ENCODE measurements at places on chromosomes 2 and 18.

GRCh38 chr18:3485153-3486149 lies 35.5 kb downstream of the TGIF1 start:
- DNase-seq: no peak

GRCh38 chr2:194765723-194766122 lies 891.3 kb upstream of the SLC39A10 start:
- no peak for DNase-seq

DNA sequence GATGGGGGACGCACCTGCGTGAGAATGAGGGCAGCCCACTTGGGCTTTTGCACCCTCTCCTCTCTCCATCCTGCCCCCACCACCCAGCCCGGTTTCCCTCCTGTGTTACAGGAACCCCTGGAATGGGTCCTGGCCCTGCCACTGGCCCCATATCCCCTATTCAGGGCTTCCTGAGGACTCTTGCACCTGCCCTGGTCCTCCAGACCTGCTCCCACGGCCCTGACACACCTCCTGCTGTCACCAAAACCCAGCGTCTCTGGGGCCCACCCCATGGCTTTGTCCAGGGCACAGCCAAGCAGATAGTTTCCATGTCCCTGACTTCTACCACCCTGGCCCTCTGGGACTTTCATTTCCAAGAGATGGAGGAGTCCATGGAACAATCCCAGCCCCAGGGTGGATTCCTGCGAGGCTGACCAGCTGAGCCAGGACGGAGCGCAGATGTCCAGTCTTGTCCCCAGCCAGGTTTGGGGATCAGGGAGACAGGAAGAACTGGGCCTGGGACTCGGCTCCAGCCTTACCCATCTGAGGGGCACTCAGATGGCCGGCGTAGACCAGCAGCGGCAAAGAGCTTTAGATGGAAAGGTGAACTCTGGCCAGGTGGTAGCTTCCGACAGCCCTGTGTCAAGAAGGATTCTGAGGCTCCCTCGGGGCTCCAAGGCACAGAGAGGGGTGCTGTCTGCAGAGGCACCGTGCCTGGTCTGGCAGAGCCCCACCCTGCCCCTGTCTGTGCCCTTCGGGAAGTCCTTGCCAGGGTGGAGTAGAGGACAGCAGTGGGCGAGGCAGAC lies 12.0 kb downstream of the GPR35 start:
- DNase-seq: no peak

- no peak for DNase-seq
These were observed 16.7 kb upstream of the MRO start for GRCh38 chr18:50836521-50836957.

DNA sequence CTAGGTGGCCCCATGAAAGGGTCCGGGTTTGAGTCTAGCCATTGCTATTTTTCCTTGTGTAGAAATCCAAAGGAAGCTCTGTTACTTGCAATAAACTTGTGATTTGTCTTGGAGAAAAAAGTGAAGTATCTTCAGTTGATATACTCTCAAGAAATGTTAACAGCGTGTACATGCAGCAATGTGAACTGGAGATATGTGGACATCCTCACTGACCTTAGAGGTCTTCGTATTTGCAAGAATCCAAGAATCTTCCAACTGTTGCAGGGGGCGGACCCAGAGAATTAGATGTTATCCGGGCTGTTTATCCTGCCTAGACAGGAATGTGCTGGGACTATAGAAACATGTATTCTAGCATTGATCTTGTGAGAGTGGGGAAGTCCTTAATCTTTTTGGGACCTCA lies 187.6 kb downstream of the KCNS3 start:
- DNase-seq: no peak

DNA sequence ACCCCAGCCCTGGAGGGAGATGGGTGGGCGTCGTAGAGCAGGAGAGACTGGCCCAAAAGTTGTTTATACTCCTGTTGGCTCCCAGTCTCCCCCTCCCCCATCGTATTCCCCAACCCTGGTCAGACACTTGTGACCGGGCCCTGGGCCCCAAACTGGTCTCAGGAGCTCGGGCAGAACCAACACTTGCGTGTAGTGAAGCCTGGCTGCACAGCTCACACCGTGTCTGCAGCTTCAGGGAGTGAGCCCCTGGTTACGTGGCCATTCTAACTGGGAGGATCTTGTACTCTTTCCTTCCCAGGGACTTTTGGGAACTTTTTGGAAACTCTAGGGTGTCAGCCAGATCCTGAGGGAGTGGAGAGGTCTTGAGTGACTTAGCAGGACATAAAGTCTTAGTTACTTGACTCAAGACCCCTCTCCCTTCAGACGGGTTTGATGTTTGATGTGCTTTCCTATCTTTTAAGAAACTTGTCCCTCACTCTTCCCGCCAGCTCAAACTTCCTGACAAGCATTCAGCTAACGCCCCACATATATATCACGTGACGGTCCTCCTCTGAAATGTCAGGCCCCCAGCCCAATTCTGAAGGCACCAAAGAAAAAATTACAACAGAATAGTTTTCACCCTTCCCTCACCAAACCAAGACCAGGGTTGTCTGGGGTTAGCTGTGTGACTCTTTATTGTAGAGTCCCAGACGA lies 2.3 kb downstream of the PKDCC start:
- no peak for DNase-seq

- DNase-seq: no peak
These were observed 1167.7 kb upstream of the ZEB2 start for GRCh38 chr2:145687442-145688134.

GRCh38 chr18:47899107-47899840 lies 31.2 kb downstream of the SMAD2 start:
- no peak for DNase-seq

DNA sequence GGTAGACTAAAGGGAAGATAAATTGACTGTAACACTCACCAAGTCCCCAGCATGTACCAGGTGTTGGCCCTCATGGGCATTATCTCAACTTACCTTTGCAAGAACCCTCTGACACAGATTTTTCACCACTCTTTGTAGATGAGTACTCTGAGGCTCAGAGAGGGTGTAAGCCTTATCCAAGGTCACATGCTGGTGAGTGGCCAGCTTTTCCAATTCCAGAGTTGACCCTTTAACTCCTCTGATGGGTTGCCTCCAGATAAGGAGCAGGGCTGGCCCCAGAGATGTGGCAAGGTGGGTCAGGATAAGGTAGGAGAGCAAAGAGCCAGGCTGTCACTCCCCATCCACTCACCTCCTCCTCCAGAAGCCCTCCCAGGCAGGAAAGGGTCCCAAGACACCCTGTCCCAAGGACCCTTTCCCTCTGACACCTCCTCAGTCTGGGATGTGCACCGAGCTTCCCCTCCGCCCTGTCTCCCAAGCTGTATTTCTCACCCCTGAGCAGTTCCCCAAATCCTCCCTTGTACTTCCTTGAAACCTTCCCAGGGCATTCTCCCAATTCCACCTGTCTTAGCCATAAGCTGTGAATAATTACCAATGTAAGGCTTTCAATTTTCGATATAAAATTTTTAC lies 165.9 kb downstream of the ZFP36L2 start:
- no peak for DNase-seq

- no peak for DNase-seq
These were observed 1368.4 kb upstream of the CELF4 start for GRCh38 chr18:38933910-38934510.

GRCh38 chr2:48856144-48856543 lies 100.6 kb upstream of the LHCGR start:
- DNase-seq: no peak

DNA sequence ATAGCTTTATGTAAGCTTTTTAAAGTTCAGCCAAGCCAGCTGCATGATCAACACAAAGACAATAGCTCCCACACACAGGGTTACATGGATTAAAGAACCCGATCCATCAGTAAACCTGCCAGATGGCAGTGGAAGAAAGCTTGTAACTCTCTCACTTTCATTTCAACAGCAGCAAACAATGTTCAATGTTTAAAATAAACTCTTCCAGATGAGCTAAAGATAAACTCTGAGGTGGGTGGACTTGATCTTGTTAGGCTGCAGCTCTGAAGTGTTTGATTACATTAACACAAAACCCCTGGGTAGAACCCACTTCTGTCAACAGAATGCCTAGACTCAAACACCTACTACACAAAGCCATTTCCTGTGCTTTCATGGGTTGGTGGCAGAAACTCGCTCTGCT lies 13.9 kb downstream of the RDH14 start:
- DNase-seq: no peak

DNA sequence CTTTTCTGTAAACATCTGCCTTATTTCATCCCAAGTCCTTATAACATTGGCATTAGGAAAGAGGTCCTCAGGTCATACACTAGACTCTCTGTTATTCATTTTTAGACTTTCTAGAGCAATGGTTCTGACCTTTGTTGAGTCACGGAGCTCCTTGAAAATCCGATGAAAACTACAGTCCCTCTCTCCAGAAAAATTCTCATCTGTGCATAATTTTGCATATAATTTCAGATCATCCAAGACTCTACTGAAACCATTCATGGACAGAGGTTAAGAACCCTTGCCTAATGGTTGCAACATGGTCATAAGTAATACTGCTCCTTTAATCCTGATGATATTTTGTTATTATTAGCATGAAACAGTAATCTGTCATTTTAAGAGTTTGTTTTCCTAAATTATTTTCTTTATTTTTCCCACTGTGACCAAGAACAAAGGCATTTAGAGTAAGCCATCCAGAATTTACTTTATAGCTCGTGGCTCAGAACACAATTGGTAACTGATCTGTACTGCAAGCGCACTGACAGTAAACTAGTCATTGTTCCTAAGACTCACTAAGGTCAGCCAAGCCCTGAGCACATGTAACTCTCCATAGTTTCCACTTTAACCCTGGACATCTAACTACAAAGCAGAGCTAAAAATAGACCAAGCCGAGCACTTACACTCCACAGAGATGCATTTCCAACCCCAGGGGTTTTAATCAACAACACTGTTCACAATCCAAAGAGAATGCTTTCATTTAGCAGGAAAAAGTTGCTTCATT lies 8.4 kb downstream of the MYOM1 start:
- DNase-seq: no peak

DNA sequence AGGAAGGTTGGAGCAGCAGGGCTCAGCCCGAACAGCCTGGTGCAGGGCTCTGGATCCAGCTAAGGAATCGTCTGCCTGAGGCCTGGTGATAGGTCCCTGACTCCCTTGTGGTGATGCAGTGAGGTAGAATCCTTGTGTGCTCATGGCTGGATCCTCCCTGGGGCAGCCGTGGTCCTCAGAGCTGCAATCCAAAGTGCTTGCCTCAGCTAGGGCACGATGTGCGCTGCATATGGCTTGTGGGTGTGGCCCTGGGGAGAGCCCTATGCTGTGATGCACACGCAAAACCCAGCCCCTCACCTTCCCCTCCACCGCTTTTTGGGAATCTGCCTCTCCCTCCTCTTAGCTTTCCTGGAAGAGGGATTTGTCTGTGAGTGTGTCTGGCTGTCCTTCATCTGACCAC lies 142.2 kb downstream of the DYSF start:
- no peak for DNase-seq

GRCh38 chr2:84888401-84889276 lies 7.8 kb upstream of the TRABD2A start:
- no peak for DNase-seq

DNA sequence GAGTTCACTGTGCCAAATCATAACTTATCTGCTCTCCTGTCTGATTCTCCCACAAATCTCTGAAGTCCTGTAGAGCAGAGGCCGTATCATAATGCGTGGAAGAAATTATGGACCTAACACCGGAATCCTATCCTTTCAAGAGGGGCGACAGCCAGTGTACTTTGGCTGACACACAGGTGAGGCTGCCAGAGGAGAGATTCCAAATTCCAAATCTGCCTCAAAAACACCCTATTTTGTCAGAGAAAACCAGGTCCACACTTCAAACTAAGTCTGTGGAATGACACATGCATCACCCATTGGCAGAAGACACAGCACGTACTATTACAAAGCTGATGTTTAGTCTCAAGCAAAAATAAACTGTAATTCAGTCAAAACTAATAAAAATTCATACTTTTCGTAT lies 139.2 kb upstream of the PID1 start:
- DNase-seq: no peak

DNA sequence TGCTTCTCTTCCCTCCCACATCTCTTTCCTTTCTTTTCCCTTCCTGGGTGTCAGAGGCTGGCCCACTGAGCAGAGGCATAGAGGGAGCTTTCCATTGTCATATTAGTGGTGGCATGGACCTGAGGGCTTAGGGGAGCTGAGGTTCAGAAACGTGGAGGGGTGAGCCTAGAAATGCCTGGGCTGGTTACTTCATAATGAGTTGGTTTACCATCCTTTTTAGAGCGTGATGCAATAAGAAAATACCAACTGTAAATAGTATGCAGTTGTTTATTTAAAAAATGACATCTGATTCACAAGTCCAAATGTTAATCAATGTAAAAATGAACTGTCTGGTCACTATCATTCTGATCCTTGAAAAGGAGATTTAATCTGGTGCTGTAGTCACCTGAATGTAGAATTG lies 46.3 kb downstream of the MYO1B start:
- no peak for DNase-seq

DNA sequence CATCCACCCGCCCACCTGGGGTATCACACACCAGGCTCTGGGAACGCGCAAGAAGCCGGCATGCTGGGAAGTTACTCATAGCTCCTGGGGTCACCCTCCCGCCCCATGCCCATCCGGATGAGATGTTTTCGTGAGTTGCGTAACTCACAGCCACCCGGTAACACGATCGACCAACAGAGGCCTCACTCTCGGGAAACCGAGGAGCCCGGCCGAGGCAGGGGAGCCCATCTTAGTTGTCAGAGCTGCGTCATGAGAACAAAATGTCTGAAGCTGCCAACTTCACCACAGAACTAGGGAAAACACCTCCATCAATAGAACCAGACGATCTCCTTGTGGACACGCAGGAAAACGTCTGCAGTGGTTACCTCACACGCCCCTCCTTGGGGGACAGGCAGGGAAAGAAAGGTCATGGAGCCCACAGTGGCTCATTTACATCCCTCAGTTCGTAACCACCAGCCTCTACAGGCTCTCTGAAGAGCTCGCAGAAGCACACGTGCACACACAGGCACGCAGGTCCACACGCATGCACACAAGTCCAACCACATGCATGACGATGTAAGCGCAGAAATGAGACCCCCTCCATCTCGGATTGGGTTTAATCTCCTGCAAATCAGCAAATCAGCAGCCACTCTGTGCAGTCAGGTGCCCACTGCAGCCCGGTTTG lies 26.2 kb downstream of the ADI1 start:
- DNase-seq: no peak
